ENCODE measurements at places on chromosomes 11 and 22. TPM values are rescaled to one million over a fixed set of nuclear protein-coding genes. Genes with fewer than 3 reads are reported as not detected.

- peak; percentile 81 for DNase-seq
Measured at GRCh38 chr22:36334821-36335603, 52.8 kb downstream of the MYH9 start.

DNA sequence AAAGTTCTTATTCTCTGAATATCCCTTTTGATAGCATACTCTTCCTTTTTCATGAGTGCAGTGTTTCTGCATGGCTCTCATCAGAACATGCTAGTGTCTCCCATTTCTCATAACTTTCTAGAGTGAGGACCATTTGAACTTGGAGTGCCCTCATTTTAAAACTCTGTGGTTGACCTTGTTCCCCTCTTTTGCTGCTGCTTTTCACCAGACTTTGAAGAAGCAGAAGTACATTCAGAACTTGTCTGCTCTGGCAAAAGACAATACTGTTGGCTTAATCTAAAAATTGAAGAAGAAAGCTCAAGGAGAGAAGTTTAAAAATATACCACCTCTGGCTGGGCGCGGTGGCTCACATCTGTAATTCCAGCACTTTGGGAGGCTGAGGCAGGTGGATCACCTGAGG lies 35.0 kb downstream of the PPARA start:
- DNase-seq, result no peak

DNA sequence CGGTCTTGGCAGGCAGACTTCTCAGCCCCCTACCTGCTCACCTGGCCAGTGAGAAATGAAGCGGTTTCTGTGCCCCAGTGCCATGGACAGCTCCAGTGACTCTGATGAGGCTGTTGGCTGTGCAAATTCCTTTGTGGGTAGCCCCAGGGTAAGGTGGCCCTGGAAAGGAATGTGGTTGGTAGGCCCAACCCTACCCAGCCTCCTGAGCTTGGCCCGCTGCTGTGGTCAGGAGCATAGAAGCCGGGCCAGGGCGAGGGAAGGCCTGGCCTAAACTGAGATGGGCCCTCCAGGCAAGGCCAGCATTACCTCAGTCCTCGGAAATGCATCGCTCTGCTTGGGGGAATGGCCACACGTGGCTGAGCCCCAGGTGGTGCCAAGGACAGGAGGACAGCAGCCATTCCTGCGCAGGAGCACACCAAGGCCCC lies 16.9 kb downstream of the DAGLA start:
- no peak for DNase-seq

DNA sequence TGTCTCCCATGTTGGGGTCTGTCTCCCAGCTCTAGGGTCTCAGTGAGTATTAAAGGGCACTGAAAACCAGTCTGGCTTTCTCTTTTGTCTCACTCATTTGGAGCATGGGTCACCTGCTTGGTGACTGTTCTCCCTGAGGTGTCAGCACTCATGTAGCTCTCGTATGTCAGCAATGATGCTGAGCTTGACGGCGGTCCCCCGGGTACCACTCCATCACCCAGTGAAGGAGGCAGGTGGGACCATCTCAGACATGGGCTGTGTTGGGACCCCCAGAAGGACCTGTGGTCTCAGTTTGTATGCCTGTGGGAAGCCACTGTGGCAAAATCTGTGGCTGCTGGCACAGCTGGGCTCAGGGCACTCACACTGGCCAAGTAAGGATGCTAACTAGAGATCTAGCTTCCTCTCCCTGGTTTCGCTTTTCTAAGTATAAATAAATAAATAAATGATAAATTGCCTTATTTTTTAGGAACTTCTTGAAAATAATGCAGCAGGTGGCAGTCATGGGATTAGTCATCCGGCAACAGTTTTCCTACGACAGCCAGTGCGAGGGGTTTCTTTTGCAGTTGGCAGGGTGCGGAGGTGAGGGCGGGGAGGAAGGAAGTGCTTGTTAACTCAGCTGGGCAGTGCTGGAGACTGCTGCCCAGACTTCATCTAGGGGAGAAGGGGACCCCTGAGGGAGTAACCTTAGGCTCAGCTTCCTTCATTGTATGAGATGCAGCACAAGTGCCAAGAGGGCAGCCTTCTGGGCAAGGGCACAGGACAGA lies 48.8 kb downstream of the OSBP2 start:
- DNase-seq, result no peak

GRCh38 chr22:46777609-46777970 lies 15.1 kb downstream of the TBC1D22A start:
- DNase-seq, result peak; percentile 92

OR5A1 gene
- not detected for total RNA-seq

- no peak for DNase-seq
Measured at GRCh38 chr11:57551941-57552340, 14.5 kb downstream of the SMTNL1 start.

RIC8A gene
- total RNA-seq, result 103 TPM

NAALAD2 gene
- 5.4 TPM for total RNA-seq

DNA sequence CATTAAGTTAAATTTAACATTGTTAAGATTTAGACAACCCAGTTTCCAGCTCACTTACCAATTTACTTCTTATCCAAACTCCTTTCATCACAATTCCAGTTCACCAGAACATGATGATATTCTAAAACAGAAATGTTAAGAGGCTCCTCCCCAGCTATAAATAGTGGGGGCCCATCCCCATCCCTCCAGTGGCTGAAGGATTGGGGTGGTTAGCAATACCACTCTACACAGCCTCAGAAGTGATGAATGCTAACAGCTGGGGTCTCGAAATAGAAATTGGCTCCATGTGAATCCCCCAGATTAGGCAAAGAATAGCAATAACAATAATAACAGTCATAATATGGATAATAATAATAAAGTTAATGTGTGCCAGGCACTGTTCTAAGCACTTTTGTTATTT lies 97.9 kb upstream of the NCAM1 start:
- DNase-seq, result no peak

- no peak for DNase-seq
Measured at GRCh38 chr11:8296872-8297271, 33.2 kb upstream of the LMO1 start.
